NK-92 treated with Interleukin-12 subunit alpha and Interleukin-12 subunit beta, amount 100 ng/mL, for 24 hours (cell line): ENCODE measurements at places on chromosomes 12 and 14.

GRCh38 chr14:73591690-73592449, at the start of gene ACOT4:
ACOT4 (plus strand) TSS chr14:73591873; CDS start chr14:73591960, 87 bp downstream.
- DNase-seq: no peak

DNA sequence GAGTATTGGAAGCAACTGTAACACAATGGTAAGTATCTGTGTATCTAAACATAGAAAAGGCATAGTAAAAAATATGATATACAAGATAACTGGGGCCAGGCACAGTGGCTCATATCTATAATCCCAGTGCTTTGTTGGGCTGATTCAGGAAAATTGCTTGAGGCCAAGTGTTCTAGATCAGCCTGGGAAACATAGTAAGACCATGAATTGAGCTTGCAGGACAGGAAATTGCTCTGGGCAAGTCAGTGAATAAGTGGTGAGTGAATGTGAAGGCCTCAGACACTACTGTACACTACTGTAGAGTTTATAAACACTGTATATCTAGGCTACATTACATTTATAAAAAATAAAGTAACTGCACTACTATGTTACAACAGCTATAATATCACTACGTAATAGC, 75.2 kb downstream of the GPR135 start:
- DNase-seq: no peak

- DNase-seq: no peak
Measured at GRCh38 chr14:36524874-36525745, 5.1 kb upstream of the NKX2-1 start.

GRCh38 chr14:72060917-72061316, 128.7 kb downstream of the RGS6 start:
- DNase-seq: no peak

- DNase-seq: no peak
Measured at GRCh38 chr14:68268719-68269118, 449.1 kb downstream of the RAD51B start.
